Stimulated activated CD8-positive, alpha-beta memory T cell treated with anti-CD3 and anti-CD28 coated beads, Interleukin-4, amount 100 ng/mL, for 4 hours (primary cell): ENCODE measurements at places on chromosomes 4 and X.

GRCh38 chr4:5828005-5828391, 64.9 kb downstream of the CRMP1 start:
- DNase-seq: no peak

GRCh38 chrX:72201836-72202536, 20.4 kb downstream of the PIN4 start:
- no peak for DNase-seq

- no peak for DNase-seq
Observed at GRCh38 chrX:106725931-106726330, 570 bp upstream of the RNF128 start.

DNA sequence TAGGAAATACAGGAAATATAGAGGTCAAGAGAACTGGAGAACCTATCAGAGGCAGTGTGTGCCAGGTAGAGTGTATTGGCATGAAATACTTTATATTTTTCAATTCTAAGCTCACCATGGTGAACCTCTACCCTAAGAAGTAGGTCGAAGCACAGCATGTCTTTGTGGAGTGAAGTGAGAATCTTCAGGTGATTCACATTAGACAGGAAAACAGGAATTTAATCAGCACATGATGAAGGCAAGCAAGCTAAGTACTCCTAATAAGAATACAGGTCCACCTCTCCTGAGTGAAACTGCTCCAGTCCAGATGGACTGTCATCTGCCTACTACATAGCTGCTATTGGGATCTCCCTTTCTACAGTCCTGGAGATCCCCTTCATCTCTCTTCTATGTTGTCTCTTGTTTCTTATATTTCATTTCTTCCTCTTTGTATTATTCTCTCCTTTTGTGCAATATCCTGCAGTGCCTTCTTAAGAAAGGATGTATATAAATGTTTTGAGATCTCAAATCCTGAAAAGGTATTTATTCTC, 159.0 kb downstream of the LRBA start:
- no peak for DNase-seq
